ENCODE measurements at places on chromosomes 5 and 9. TPM values are rescaled to one million over a fixed set of nuclear protein-coding genes. Genes with fewer than 3 reads are reported as not detected.

SAXO1 gene
- total RNA-seq, result 0.10 TPM

GRCh38 chr9:111943746-111944145 is 47.1 kb downstream of the UGCG start:
- no peak for DNase-seq

DNA sequence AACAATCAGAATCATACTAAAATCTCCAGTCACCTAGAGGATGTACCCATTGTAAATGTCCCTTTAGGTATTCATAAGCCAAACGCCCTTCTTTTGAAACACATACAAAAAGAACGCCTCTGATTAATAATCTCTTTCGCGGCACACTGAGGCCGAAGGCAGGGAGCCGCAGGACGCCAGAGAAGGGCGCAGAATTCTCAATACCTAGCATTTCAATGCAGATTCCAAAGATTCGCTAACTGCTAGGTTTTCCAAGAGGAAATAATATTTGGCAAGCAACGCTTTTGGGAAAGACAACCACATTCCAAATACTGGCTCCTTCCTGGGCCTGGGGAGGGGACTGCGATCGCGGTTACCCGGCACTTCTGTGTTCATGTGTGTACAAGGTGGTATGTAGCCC is 203.3 kb downstream of the MEF2C start:
- no peak for DNase-seq

DNA sequence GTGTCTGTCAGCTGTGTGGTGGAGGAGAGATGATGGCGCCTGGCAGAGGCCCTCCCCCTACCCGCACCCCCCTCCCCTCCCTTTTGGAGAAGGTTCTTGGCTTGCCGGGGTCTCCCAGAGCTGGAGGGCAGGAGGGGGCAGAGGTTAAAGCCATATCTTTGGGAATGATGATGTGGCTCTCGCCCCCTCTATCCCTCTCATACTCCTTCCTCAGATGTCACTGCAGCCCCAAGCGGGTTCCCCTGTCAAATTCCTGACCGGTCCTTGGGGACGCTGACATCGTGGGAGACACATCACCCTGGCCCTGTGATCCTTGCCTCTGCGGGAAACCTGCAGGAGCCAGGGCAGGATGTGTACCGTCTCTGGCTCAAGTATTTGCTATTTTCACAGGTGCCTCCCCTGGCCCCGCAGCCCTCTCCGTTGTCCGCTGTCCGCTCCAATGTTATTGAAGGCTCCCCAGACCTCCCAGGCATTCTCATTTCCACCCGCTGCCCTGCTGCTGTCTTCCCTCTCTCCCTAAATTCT is 109.5 kb downstream of the FOXD1 start:
- no peak for DNase-seq

Measured in skin of body (tissue), 3 donors.